ENCODE measurements at places on chromosomes 4 and X. TPM values are rescaled to one million over a fixed set of nuclear protein-coding genes. Genes with fewer than 3 reads are reported as not detected.

Gene HPSE
- total RNA-seq, result 8.8 TPM

Gene SLC7A11
- total RNA-seq, result 0.59 TPM

Gene PIGA
- total RNA-seq, result 21.3 TPM

Gene SYN1
- total RNA-seq, result not detected

Gene LGI2
- 0.45 TPM for total RNA-seq

Gene SOX3
- total RNA-seq, result not detected

Gene ADH6
- total RNA-seq, result 10.2 TPM

Gene APBB2
- total RNA-seq, result 95.8 TPM

Gene UNC5C
- total RNA-seq, result 1.2 TPM

Gene RAB9B
- 0.72 TPM for total RNA-seq

Gene PAGE3
- not detected for total RNA-seq

Gene TGIF2LX
- total RNA-seq, result not detected

Gene ADGRG2
- 0.24 TPM for total RNA-seq

Gene JCHAIN
- 1.4 TPM for total RNA-seq

Gene IL1RAPL1
- not detected for total RNA-seq

Gene COL4A6
- total RNA-seq, result 16.5 TPM

Gene DDIT4L
- 4.7 TPM for total RNA-seq

Gene PRSS12
- total RNA-seq, result 9.5 TPM

Gene C4orf36
- total RNA-seq, result 1.4 TPM

Gene PRRG1
- total RNA-seq, result 4.8 TPM

Gene HSFX3
- not detected for total RNA-seq

Gene TLR10
- not detected for total RNA-seq

Gene CLGN
- total RNA-seq, result 0.34 TPM

Gene STOX2
- total RNA-seq, result 14.6 TPM

Gene CLDN22
- total RNA-seq, result not detected

Gene AVPR2
- 1.6 TPM for total RNA-seq

Gene CDS1
- 21.6 TPM for total RNA-seq

Gene CXXC4
- 0.76 TPM for total RNA-seq

Gene CFAP47
- not detected for total RNA-seq

Gene FGFR3
- total RNA-seq, result 771 TPM

Gene RENBP
- total RNA-seq, result 3.3 TPM

Gene FAAH2
- 22.2 TPM for total RNA-seq

Gene GAGE2A
- not detected for total RNA-seq

Gene CCDC120
- 36.6 TPM for total RNA-seq

Gene TMPRSS11F
- 20.1 TPM for total RNA-seq

Gene KANTR
- 81.3 TPM for total RNA-seq

Gene INTS6L
- 9.7 TPM for total RNA-seq

Gene SLC35A2
- 17.1 TPM for total RNA-seq

Gene PAGE4
- total RNA-seq, result not detected

Data from suprapubic skin (tissue), 4 donors.